Astrocyte of the hippocampus (primary cell): ENCODE measurements at places on chromosomes 1 and 21.
A peak's percentile ranks its signal among the peaks of the same experiment; 100 is the strongest.

DNA sequence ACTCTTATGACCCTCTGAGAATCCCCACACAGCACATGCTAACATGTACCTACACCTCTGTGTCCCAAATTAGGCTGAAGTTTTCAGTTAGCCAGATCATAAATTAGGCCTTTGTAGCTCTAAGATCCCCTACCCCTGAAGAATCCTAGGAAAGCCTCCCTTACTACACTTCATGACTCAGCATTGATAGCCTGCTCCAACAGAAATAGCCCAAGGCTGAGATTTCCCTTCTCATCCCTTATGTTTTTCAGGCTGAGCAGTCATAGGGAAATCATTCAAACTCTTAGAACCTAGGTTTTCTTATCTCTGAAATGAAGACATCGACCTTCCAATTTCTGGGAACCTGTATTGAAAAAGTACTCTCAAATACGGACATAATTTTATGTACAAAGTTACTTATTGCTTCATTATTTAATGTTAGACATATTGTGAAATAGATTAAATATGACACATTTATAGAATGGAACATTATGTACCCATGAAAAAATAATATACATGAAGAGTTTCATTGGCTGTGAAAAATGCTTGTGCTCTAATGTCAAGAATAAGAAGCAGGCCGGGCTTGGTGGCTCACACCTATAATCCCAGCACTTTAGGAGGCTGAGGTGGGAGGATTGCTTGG, 122.4 kb upstream of the UBE2U start:
- peak; percentile 20 for DNase-seq

GRCh38 chr1:218787826-218788225, 385.9 kb upstream of the LYPLAL1 start:
- DNase-seq: no peak

GRCh38 chr1:91217911-91218310, 186.7 kb downstream of the HFM1 start:
- DNase-seq: no peak

GRCh38 chr1:159889821-159890252, 10.1 kb downstream of the CFAP45 start:
- DNase-seq: peak; percentile 87

DNA sequence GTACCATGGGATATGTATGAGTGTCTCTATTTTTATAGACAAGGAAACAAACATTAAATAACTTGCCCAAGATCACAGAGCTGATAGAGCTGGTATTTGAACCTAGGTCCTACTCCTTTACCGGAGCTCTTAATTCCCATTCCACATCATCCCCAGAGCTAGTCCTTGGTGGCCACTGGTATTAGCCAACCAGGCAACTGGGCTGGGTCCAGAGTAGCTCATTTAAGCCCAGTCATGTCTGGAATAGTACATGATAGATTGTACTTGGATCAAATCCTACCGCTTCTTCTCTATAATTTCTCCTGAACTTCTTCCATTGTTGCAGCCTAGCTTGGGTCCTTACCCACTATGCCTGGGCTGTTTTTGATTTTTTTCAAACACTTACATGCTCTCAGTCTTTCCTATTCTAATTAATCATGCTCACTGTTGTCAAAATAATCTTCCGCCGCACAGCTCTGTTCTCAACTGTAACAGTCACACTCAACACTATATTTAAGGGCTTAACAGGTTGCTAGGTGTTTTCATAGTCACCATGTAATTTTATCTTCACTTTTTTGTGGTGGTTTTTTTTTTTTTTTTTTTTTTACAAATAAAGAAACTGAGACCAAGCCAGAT, 80.2 kb downstream of the COLGALT2 start:
- DNase-seq: no peak

DNA sequence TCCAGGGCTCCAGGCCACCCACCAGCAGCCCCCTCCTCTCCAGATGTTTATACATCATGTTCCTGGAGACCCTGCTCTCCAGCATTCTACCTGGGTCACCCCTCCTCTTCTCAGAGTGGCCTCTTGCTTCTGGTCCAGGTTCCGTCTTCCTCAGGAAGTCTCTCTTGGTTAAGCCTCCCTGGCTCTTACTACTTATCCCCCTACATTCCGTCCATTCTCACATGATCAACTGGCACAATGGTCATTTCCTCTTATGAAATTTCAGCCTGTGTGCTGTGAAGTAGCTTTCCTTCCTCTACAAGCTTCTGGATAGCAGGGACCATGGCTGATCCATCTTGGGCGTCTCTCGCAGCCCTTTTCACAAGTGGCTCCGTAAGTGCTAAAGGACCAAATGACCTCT, 33.9 kb upstream of the ATP2B4 start:
- no peak for DNase-seq

DNA sequence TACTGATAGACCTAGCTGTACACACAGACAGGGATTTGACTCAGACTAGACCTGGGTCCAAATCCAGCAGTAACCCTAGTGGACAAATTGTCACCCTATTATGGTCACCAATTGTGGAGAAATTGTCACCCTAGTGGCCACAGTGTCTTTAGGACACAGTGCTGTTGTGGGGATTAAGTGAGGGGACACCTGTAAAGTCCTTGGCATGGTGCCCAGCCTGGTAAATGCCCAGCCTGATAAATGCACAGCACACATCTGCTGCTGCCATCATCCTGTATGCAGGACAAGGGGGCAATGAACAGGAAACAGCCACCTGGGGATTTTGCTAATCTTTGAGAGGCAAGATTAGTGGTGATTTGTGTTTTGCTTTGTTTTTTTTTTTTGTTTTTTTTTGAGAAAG, 2.3 kb downstream of the TMEM61 start:
- no peak for DNase-seq

DNA sequence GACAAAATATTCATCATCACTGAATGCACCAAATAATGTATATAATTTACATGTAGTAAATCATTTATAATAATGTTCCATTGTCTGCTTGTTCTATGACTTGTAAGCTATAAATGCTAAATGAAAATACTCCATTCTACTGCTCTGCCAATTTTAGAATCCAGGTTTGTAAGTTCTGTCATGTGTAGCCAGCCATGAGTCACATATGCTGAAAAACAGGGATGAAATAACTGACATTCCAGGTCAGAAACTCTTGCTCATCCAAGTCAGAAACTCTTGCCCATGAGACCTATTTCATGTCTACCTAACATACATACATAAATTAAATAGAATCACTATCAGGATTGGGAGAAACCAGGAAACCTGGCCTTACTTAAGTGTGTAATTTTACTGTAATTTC, 95.6 kb downstream of the ASH1L start:
- DNase-seq: peak; percentile 77

DNA sequence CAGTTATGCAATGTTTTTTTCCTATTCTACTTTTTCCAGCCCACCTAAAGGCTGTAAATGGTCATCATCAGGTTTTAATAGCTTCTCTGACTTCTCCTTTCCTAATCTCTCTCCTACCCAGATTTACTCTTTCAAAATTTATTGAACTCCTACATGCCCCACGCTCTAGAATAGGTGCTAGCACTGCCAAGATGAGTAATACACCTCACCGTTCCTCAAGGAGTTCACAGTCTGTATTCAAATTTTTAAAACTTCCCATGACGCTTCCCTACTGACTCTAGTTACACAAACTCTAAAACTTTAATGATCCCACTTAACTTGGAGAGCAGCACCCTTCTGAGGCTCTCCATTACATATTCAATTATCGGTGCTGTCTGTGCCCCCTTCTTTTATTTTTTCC, 51.6 kb downstream of the ALG14 start:
- DNase-seq: peak; percentile 51

- peak; percentile 45 for DNase-seq
These were observed 180.2 kb downstream of the HIVEP3 start for GRCh38 chr1:41738475-41738874.

GRCh38 chr1:1157426-1157913, 16.2 kb upstream of the TTLL10 start:
- DNase-seq: peak; percentile 90

DNA sequence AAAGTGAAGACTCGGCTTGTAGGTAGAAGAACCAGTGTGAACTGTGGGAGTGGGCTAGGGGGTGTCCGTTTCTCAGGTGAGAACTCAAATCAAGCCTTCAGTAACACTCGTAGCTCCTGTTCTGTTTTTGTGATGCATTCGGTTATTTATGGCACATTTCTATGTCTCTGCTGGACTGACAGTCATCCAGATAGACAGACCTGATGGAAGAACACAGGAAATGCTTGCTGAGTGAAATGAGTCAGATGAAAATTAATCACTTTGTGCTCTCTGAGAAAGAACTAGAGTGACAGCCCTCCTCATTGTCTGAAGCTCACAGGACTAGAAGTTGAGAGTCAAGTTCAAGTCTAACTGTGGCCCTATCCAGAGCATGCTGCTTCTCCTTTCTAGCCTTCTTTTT, 360.1 kb upstream of the PLXNA2 start:
- peak; percentile 46 for DNase-seq

DNA sequence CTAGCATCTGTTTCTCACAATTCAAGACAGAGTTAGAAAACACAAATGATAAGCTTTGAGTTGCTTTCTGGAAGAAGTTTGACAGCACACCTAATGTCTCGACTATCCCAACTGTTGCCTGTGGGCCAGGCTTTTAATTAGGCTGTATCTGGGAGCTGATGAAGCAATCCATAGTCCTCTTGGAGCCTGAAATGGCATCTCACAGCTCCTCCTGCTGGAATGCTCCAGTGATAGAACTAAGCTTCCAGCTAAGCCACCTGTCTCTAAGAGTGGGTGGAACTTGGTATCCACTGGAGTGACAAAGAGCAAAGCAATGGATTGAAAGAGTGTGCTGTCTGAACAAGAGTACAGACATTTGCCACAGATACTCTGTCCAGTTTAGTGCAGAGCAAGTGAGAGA, 605.3 kb upstream of the NR5A2 start:
- peak; percentile 60 for DNase-seq

GRCh38 chr21:26124896-26125295, 45.7 kb downstream of the APP start:
- DNase-seq: peak; percentile 14

DNA sequence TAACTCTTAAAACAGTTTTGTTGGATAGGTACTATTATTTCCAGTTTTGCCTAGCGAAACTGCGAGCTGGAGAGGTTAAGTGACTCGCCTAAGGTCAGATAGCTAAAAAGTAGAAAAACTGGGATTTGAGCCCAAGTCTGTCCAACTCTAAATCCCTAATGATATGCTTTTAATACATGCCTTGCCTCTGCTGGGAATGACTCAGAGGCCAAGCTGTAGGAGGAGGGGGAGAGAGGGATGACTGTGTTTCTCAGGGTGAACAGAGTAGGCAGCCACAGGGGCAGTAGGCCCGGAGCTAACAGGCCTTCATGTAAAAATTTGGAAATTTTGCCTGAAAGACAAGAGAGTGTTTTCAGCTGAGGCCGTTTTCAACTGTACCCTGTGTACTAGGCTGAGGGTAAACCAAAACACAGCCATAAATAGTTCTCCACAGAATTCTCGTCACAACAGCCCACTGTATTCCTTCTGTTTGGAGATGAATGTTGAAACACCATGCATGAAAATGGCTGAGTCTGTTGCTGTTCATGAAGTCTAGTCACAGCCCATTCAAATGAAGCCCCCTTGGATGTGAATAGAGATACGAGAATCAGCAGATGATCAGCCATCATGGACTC, 107.5 kb upstream of the HOOK1 start:
- DNase-seq: peak; percentile 92

DNA sequence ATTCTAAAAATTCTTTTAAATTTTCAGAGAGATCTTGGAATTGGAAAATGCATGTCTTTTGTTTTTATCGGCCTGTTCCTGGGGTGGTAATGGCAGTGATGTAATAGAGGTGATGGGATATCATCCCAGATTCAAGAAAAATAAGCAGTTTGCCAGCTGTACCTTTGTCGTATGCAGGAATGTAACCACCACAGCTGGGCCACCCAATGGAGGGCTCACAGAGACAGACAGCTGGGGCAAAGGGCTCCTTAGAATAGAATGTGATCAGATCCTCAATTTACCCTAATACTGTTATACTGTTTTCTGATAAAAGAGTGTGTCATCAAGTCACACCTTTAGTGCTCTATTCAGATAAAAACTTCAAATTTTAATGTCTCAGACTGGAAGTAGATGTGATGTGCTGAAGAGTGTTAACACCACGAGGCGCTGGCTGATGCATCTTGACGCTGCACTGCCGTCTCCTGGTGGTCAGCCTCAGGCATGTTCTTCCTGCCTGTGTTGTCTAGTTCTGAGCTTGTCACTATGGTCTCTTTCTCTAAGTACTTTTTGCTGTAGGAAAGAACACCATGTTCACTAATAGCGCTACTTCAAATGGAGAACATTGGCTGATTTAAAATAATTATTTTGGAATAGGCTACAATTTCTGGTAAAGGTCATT, 78.8 kb downstream of the C1orf21 start:
- DNase-seq: no peak

DNA sequence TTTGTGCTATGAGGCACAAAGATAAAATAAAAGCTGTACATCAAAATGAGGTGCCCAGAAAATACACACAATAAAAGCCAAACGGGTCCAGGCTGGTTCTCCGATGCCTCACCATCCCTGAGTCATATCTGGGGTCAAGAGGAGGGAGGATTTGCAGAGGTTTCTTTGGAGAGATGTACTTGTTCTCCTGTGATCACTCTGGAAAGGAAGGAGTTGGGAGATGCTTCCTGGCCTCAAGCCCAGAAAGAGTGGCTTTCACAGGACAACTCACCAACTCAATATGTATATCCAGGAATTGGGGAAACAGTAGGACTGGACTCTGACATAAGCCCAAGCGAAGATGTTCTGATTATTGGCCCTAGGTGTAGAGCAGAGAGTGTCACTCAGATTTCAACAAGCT, 51.9 kb downstream of the DIPK1A start:
- peak; percentile 68 for DNase-seq

DNA sequence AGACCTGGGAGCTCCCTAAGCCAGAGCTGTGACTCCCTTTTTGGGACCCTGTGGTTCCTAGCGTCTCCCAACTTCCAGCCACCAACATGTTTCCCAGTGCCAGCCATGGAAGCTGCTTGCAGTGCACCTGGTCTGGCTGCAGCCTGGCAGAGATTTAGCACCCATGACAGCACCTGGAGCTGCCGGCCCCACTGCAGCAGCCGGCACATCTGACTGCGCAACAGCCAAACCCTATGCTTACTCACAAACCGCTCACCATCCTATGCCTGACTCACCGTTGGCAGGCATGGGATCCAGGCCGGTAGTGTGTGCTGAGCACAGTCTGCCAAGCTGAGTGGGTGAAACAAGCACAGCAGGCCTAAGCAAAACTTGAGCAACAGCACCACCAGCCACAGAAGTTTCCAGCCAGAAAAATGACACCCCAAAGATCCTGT, 435.9 kb upstream of the PRMT6 start:
- peak; percentile 61 for DNase-seq

DNA sequence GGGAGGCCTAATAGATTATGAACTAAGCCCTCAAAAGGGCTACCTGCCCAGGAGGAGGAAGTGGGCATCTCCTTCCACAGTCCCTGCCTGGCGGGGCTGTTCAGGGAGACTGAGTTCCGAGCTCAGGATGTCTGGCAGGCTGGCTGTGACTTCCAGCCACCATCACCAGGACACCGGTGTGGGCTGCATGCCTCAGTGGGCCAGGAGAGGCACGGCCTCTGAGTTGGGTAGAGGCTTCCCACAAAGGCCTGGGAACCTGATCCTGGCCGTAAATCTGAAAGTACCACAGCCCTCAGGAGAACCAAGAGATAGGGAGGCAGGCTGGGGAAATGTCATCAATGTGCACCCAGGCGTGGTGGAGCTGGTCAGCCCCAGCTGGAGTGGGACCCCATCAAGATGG, 29.1 kb downstream of the NTPCR start:
- no peak for DNase-seq

GRCh38 chr1:242449661-242450060, 74.8 kb downstream of the PLD5 start:
- DNase-seq: no peak

GRCh38 chr1:201662646-201663045, 123.7 kb downstream of the NAV1 start:
- DNase-seq: no peak

- no peak for DNase-seq
These were observed 22.0 kb downstream of the COA6 start for GRCh38 chr1:234395297-234395696.
